ENCODE measurements at places on chromosomes 16 and 17.

- DNase-seq = no peak
Observed at GRCh38 chr17:75625813-75626486, 7.3 kb upstream of the SMIM5 start.

- no peak for DNase-seq
Observed at GRCh38 chr16:85696781-85697180, 8.0 kb upstream of the GINS2 start.

- DNase-seq = peak; percentile 46
Observed at GRCh38 chr16:57795431-57795878, 6.8 kb downstream of the KIFC3 start.

GRCh38 chr17:4959261-4959965 is 8.2 kb downstream of the SPAG7 start:
- no peak for DNase-seq

GRCh38 chr17:82399601-82400101 is 18.5 kb upstream of the HEXD start:
- DNase-seq = no peak

DNA sequence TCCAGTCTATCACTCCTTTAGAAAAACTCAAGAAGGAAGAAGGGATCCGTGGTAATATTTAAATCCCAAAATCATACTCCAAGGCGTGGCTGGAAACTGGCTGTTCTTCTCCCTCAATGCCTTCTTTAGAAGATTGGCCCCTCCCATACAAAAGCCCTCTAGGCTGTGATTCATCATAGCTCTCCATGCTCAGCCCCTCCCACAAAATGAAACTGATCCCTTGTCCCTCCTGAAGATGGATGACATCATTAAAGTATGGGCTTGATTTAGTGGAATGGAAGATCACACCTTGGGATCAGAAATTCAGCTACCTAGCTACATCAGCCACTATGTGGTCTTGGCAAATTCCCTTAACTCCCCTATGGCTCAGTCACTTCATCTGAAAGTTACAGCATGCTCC is 4.1 kb downstream of the GRIN2A start:
- DNase-seq = no peak

DNA sequence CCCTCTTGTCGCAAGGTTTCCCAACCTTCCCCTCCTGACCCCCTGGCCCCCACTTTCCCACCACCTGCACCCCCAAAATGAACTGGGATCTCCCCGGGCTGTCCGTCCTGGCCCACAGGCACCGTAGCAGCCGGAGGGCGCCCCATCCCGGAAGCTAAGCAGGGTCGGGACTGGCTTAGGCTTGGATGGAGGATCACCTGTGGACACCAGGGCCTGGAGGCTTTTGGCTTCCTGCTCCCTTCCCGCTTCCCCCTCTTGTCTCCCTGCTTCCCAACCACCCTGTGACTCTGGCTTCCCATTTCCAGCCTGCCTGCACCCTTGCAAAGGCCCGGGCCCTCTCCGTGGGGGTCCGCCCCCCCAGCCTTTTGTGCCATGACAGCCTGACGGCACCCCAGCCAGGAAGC is 2291.3 kb downstream of the TP53TG3F start:
- DNase-seq = no peak

- DNase-seq = no peak
Observed at GRCh38 chr16:85380002-85380395, 233.1 kb upstream of the GSE1 start.

- DNase-seq = no peak
Observed at GRCh38 chr17:42704490-42704836, 22.1 kb downstream of the CNTNAP1 start.

- no peak for DNase-seq
Observed at GRCh38 chr17:16419074-16419928, 3.9 kb downstream of the TRPV2 start.

GRCh38 chr17:7704601-7705268 is at the start of gene EFNB3:
Gene EFNB3, plus strand, starts transcription at chr17:7705202. Its CDS starts 397 bp downstream, at chr17:7705599.
- DNase-seq = no peak

GRCh38 chr17:17127730-17128291 is 78.3 kb downstream of the PLD6 start:
- DNase-seq = no peak

GRCh38 chr17:1267471-1267943 is 2.7 kb upstream of the BHLHA9 start:
- DNase-seq = no peak

DNA sequence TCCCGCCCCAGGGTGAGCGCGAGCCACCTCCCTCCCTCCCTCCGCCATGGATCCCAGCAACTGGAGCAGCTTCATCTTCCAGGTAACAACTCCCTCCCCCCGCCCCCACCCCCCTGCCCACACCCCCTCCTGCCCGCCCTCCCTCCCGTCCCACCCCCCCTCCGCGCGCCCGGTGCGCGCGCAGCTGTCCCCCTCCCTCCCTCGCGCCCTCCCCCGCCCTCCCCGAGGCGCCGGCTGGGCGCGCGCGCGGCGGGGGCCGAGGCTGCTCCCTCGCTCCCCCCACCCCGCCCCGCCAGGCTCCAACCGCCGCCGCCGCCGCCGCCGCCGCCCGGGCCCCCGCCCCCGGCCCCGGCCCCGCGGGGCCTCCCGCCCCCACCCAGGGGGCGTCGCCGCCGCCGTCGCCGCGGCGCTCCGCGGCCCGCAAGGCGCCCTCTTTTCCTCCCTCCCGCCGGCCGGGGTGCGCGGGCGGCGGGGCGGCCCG is at the start of gene MAZ:
Gene MAZ, plus strand, starts transcription at position 431 of the 481 bp plus-strand sequence. CDS start 173 bp downstream, outside the sequence.
- peak; percentile 91 for DNase-seq

GRCh38 chr16:9860876-9861275 is 321.4 kb downstream of the GRIN2A start:
- no peak for DNase-seq

- DNase-seq = no peak
Observed at GRCh38 chr17:17467720-17468119, 9.1 kb upstream of the MED9 start.

DNA sequence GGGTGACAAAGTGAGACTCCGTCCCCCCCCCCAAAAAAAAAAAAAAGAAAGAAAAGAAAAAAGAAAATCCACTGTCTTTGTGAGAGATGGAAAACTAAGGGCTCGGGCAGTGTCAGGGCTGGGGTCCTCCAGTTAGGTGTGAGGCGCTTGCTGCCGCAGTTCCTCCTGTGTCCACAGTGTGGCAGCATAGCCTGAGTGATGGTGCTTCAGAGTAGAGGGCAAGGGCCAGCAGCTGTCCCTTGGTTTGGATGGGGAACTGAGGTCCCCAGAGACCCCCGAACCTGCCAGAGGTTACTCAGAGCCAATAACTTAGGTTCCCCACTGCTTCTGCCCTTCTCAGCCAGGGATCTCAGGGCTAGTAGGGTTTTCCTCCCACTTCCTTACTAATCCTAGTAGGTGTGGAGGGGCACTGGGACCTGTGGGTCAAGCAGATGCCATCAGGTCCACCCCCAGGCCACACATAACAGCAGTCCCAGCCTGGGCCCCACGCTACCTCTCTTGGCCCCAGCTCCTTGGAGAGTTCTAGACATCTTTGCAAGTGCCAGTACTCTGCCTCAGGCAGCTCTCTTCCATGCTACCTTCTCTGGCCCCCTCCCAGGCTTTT is 7.9 kb upstream of the LLGL1 start:
- DNase-seq = no peak

- DNase-seq = no peak
Observed at GRCh38 chr17:20278805-20279204, 188.5 kb downstream of the LGALS9B start.

- no peak for DNase-seq
Observed at GRCh38 chr17:29283496-29283895, 10.5 kb downstream of the NUFIP2 start.

- peak; percentile 75 for DNase-seq
Observed at GRCh38 chr16:15650019-15650697, at the start of gene NDE1. Gene NDE1, plus strand, starts transcription at chr16:15650245. Its CDS starts 14,534 bp downstream, at chr16:15664779.

DNA sequence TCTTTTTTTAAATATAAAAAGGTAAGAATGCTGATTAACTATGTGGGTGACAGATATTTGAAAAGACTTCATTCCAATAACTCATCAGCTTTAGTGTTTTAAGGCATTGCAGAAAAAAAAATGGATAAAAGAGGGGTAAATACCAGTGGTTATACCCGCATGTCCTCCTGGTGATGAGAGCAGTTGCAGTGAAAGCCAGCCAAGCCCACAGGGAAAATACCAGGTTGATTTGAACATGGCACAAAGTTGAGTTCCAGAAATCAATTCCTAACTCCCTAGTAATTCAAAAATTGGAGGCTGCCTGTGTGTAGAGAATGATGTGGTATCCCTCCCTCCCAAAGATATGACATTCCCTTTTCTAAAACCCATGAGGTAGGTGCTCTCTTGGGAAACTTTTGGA is 453.2 kb upstream of the SOX9 start:
- no peak for DNase-seq

GRCh38 chr16:89265647-89266046 is 48.1 kb downstream of the ZNF778 start:
- DNase-seq = no peak

Measured in DMS153 (cell line).